Stimulated activated CD8-positive, alpha-beta memory T cell treated with anti-CD3 and anti-CD28 coated beads, Interleukin-4, amount 100 ng/mL, for 1 hour (primary cell): ENCODE measurements at places on chromosomes 2 and 18.

GRCh38 chr2:135942936-135943688, 42.3 kb downstream of the DARS1 start:
- DNase-seq: no peak

GRCh38 chr18:49082714-49083688, 132.2 kb upstream of the SMAD7 start:
- no peak for DNase-seq

- no peak for DNase-seq
These were observed 100.5 kb downstream of the ESCO1 start for GRCh38 chr18:21499997-21500396.

DNA sequence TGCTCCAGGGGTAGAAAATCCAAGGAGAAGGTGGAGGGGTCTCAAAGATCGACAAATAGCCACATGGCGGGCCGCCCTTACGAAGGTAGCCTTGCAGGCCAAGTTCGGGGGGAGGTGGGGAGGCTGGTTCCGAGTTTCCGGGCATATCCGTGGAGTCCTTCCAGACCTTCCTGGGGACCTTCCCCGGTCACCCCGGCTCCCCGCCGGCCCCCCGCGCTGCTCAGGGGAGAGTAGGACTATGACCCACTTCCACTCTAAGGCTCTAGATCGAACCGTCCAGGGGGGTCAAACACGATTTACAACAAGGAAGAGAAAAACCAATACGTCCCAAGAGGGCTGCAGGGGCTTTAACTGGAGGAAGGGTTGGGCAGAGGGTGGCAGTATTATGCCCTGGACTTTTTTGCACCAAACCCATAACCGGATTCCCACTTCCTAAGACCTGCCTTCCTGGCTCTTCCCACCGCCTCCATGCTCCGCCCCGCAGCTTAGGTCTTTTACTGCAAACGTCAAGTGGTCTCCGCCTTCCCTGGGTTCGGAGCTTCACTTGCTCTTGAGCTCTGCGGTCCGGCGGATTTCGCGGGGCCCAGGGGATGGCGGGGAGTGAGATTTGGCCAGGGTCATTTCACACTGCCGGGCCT, 779 bp upstream of the LYPD6 start:
- DNase-seq: no peak

DNA sequence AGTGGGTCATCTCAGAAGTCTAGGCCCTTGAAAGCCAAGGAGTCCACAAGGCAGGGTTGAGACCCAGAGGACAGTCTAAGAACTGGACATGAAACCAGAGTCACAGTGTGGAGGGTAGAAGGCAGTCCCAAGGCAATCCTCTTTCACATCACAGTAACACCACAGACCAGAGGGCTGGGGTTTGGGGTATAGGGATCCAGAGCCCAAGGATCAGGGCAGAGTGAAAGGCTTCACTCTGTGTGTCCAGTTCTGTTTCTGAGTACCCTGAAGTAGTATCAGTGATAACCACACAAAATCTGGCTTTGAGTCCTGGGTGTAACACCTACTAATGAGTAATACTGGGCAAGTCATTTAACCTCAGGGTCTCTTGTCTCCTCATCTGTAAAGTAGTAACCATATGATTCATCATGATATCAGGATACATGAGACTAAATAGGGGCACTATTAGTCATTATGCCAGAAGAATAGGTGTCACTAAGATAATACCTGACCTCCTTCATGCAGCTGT, 91.0 kb downstream of the ICA1L start:
- DNase-seq: no peak
